ENCODE measurements at places on chromosomes 6 and 20.

- DNase-seq, result no peak
Measured at GRCh38 chr6:145349950-145350510, 385.3 kb downstream of the EPM2A start.

- DNase-seq, result no peak
Measured at GRCh38 chr6:34509782-34510181, 43.9 kb downstream of the PACSIN1 start.

DNA sequence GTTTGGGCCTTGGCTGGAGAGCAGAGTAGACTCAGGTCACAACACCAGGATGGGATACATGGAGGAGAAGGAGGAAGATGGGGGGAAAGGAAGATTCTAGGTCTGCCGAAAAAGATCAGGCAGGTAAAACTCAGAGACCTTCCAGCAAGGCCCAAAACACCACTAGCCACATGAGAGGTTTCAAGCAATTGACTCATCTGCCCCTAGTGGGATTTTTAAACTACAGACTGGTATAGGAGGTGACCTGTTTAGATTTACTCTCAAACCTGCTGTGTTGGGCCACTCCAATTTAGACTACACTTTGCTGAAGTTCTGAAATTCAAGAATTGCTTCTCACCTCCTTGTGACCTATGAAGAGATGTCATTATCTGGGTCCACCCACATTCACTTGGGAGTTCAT is 236.9 kb upstream of the SASH1 start:
- DNase-seq, result no peak

DNA sequence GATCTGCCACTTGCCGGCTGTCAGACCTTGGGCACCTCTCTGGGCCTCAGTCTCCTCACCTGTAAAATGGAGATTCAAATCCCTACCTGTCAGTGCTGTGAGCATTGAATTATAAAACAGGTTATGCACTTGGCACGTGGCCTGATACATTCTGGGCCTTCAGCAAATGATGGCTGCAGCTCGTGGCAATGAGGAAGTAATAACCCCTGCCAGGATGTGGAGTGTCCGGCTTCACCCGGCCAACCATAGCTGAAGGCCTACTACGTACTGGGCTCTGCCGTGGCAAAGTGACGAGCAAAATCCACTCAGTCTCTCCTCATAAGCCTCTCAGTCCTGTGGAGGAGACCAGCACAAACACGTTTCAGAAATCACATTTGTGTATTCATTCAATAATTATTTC is 10.9 kb upstream of the VSTM2L start:
- DNase-seq, result no peak

DNA sequence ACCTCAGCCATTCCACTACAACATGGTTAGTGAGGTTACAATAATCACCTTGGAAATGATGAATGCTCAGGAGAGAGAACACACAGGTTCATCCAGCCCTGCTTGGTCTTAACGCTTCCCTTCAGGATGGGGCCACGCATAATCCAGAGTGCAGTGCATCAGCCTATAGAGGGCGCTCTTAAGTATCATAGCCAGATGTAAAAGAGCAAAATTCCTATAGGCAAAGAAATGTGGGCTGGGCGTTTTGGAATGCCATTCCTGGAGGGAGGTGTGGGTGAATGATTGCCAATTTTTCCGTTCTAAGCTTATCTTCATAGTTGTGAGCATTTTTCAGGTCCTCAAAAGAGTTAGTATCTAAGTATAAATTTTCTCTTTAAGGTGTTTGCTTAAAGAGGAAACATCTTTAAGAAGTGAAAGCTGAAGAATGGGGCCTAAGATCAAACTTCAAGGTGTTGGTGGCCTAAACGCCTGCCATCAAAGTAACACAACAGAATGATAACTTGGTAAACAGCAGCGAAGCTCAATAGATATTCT is 1.8 kb downstream of the RIPOR2 start:
- peak; percentile 43 for DNase-seq

DNA sequence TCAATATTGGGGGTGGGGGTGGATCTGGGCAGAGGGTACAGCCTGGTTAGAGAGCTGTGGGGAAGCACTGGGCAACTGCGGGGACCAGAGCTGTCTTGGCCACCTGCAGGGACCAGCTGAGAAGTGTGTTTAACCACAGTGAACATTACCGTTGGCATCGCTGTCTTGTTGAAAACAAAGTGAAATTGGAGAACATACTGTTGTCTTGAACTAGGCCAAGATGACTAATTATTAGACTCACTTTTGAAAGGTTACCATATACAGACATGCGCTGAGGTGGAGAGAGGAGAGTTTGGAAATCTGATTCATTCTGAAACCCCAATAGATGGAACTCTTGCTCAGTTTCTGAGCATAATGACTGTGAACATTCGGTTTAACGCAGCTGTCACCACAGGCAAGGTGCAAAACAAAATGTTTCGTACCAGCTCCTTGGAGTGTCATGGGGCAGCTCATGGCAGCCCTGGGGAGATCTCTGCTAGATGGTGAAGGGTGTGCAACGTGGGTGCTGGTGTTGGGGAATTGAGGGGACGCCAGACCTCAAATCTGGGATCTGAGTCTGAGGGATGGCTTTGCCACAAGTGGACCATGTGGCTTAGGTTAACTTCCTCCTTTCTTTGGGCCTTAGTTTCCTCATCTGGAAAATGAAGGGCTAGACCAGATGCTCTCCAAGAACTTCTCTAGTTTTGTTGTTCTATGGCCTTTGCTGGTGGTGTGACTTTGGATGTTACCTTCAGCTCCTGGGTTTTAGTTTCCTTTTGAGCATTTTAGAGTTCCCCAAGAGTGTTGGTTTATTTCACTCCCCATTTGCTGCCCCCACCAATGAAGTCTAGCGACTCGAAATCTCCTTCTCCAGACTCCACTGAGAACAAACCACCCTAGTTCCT is 24.6 kb upstream of the GTSF1L start:
- peak; percentile 66 for DNase-seq

GRCh38 chr6:106206905-106207304 is 118.7 kb downstream of the ATG5 start:
- no peak for DNase-seq

DNA sequence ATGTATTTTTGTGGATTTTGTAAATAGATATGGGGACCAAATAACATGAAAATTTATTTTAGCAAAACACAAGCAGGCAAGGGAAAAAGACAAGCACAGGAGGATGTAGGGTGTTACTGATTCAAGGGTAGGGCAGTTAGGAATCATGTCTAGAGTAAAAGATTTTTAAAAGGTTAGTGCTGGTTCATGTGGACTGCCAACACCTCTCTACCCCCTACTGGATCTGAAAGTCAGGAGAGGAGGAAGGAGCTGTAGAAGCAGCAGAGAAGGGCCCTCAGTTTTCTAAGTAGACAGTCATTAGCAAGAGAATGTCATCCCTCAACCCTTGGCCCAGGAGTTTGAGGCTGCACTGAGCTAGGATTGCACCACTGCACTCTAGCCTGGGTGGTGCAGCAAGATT is 95.2 kb downstream of the RREB1 start:
- no peak for DNase-seq

- DNase-seq, result no peak
Measured at GRCh38 chr6:44868910-44869309, 459.2 kb upstream of the RUNX2 start.

DNA sequence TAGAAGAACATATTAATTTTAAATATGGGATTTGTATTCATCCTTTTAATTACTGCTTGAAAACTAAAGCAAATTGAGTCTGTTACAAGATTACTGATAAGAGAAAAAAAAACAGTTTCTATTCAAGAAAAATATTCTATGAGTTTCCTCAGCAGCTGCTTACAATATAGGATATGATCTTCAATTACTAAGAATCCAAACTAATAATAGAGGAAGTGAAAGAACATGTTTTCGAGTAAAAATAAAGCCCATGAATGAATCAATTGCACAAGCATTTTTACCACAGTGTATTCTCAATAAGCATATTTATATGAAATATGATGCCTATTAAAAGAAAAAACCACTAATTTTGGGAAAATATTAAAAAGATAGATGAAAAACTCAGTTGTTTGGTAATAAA is 63.4 kb downstream of the AHI1 start:
- DNase-seq, result no peak

GRCh38 chr6:125810445-125810844 is 19.7 kb downstream of the NCOA7 start:
- DNase-seq, result no peak

GRCh38 chr6:53984581-53984980 is 126.7 kb upstream of the MLIP start:
- no peak for DNase-seq

All from activated naive CD4-positive, alpha-beta T cell treated with Interleukin-2 at 50 U/mL for 16 hours (primary cell).